ENCODE measurements at places on chromosomes 16 and 17.

DNA sequence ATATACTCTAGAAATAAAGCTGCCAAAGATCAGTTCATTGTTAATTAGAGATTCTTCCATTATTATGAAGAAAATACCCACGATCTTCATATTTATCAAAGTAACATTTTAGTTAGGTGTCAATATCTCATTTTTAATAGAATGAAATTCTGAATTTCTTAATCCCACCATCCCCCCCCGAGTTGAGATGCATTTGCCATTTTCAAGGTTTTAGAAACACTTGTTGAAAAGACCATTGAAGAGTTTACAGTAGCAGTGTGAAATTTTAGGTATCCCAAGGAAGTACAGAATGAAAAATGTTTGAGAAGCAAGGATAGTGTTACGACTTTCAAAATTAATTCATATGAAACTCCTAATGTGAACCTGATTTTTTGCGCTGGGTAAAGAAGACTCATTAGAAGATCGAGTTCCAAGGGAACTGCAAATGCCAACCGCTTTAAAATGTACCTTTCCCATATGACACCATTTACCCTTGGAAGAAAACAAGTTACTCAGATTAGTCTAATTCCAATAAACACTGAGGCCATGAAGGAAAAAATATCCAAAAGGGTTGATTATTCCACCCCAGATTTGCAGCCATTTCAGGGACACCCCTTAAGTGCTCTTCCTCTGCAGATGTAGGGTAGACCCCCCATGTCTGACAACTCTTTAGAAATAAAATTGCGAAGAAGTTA lies 731 bp downstream of the IKZF3 start:
- DNase-seq: no peak

DNA sequence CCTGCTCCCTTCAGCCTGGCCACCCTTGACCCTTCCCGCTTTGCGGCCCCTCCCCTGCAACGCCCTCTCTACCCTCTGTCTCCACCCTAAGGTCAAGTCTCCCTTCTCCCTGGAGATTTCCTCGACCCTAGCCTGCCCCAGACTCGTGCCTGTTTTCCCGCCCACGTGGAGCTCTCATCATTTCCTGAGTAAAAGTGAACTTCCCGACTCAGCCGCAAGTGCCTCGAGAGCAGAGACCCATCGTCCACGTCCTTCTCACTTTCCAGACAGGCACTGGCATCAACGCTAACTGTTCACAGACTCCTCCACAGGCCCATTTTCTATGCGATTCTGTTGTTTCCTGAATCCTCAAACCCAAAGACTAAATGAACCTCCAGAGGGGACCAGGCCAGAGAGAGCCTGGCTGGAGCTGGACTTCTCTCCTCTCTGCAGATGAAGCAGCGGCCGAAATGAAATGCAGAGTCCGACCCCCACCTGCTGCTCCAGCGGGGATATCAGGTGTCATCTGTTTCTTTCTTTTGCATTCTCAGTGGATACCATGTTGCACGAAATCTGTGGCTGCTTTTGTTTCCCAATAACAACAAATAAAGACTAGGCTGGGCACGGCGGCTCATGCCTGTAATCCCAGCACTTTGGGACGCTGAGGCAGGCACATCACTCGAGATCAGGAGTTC lies 52.5 kb downstream of the RTN4RL1 start:
- DNase-seq: no peak

DNA sequence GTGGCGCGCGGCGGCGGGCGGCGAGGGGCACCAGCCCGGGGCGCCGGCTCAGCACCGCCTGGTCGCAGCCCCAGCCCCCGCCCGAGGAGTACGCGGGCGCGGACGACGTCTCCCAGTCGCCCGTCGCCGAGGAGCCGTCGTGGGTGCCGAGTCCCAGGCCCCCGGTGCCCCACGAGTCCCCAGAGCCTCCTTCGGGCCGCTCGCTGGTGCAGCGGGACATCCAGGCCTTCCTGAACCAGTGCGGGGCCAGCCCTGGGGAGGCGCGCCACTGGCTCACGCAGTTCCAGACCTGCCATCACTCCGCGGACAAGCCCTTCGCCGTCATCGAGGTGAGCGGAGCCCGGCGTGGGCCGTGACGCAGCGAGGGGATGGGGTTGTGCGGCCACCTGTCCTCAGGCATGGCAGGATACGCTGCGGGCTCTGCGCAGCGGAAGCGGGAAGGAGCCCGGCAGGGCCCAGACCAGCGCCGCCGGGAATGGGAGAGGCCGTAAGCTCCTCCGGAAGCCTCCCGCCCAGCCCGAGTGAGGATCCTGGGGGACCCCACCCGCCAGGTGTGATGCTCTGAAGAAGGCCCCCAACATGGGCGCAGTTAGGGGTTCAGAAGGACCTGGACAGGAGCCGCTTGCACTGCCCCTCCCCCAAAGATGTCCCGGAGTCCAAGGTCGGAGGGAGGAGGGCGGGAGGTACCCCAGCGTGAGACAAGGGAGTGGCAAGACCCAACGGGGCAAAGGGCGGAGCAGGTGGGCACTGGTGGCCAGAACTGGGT lies 522 bp downstream of the NAGS start:
- DNase-seq: no peak

DNA sequence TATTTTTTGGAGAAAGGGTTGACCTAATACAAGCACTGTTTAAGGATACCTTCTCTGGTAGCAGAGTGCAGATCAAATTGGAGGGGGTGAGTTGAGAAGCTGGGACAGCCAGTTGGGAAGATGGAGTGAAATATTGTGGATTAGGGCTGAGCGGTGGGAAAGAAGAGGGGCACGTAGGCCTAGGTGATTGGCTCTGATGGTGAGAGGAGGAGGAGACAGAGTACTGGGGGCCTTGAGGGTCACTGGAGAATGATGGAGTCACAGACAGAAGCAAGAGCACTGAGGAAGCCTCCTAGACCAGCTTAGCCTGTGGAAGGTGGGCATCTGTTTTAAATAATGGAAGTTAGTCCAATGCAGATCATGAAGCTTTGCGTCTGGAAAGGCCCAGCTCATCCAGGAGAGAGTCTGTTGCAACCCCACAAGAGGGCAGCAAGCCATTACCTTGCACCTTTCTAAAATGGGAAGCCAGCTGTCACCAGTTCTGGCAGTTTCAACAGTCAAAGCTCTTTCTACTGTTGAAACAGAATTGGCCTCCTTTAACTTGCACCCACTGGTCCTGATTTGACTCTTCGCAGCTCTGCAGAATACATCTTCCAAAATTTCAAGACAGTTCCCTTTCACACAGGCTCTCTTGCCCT lies 11.8 kb downstream of the SLC9A5 start:
- peak; percentile 64 for DNase-seq

GRCh38 chr17:48259694-48260291 lies 152.2 kb downstream of the SNX11 start:
- no peak for DNase-seq

Measured in GM12891 (cell line).